HT1080 (cell line): ENCODE measurements at places on chromosomes 2 and 18.

DNA sequence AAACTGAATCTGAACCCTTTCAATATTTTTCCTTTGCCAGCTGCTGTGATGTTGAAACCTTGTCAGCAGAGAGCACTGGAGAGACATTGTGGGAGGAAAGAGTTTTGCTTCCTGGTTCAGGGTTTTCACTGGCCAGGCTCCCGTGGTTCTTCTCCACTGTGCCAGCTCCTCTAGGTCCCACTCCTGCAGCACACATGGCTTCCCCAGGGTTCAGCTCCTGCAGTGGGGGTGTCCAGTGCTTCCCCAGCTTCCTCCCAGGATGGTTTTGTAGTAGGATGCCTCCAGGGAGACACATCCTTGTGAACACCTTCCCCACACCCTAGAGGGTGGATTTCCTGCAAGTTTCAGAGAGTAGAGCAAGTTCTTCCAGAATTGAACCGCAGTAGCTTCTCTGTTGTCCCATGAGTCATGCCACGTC lies 24.0 kb upstream of the SULT1C3 start:
- peak; percentile 66 for DNase-seq

- peak; percentile 41 for DNase-seq
Observed at GRCh38 chr2:166765141-166765540, 123.1 kb upstream of the XIRP2 start.

DNA sequence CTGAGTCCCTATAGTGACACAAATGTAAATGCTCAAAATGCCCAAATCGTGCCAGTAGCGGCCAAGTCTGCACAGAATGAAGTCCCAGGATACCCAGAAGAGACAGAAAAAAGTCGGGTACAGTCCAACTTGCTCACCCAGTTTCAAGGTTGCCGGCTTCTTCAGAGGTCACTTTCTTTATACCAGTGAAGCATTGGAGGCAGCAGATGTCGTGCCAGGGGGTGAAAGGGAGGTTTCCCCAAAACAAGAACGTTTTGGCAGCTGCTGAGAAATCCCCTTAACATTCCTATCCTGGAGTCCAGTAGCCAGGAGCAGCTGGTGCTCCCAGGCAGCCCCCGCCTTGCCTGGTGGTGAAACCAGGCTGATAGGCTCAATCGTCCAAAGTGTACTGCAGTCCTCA lies 58.1 kb upstream of the MCFD2 start:
- DNase-seq = no peak

- DNase-seq = peak; percentile 11
Observed at GRCh38 chr2:232239951-232240681, 138.4 kb upstream of the ALPP start.

GRCh38 chr2:154375579-154375931 lies 322.9 kb upstream of the KCNJ3 start:
- peak; percentile 58 for DNase-seq

DNA sequence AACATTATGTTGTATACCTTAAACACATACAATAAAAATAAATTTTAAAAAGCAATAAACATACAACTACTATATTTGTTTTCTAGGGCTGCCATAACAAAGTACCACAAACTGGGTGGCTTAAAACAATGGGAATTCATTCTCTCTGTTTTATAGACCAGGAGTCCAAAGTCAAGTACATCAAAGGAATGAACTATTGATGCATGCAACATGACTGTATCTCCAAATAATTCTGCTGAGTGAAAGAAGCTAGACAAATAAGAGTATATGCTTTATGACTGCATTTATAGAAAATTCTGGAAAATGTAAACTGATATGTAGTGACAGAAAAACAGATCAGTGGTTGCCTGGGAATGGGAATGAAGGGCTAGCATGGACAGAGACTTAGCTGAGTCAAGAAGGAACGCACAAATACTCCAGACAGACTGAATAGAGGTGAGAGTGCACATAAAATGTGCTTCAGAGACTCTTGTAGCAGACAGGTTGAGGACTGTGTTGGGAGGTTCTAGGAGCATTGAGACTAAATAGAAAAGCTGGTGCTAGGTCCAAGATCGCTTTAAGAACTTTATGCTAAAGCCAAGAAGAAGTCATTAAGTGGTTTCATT lies 11.0 kb upstream of the PLA2R1 start:
- DNase-seq = no peak

- no peak for DNase-seq
Observed at GRCh38 chr2:190627448-190628412, 21.2 kb upstream of the NAB1 start.

DNA sequence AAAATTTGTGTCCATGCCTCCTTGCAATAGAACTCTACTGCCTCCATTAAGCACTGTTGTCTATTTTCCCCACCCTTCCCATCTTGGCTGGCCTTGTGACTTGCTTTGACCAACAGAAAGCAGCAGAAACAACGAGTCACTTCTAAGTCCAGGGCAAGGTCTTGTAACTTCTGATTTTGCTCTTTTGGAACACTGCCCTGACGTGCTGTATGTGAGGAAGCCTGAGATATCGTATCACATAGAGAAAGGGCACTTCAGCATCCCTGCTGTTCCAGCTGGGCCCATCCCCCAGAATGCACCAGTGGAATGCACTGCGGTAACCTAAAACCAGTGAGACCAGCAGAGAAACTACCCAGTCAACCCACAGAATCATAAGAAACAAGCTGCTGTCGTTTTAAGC lies 28.1 kb downstream of the NCKAP1 start:
- peak; percentile 55 for DNase-seq

DNA sequence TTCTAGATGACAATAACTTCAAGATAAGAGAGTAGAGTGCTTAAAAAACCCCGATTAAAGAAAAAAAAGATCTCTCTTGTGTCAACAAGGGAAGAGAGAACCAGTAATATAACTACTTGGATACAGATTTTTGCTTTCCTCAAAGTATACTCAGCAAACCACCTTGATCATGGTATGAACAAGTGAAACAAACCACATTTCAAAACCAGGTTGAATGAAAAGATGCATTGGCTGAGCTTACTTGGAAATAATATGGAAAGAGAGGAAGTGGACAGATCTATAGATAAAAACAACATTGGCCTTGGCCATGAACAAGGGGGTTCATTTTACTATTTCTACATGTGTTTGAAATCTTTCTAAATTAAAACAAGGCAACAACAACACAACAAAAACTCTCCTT lies 50.1 kb downstream of the ATP8B1 start:
- no peak for DNase-seq

DNA sequence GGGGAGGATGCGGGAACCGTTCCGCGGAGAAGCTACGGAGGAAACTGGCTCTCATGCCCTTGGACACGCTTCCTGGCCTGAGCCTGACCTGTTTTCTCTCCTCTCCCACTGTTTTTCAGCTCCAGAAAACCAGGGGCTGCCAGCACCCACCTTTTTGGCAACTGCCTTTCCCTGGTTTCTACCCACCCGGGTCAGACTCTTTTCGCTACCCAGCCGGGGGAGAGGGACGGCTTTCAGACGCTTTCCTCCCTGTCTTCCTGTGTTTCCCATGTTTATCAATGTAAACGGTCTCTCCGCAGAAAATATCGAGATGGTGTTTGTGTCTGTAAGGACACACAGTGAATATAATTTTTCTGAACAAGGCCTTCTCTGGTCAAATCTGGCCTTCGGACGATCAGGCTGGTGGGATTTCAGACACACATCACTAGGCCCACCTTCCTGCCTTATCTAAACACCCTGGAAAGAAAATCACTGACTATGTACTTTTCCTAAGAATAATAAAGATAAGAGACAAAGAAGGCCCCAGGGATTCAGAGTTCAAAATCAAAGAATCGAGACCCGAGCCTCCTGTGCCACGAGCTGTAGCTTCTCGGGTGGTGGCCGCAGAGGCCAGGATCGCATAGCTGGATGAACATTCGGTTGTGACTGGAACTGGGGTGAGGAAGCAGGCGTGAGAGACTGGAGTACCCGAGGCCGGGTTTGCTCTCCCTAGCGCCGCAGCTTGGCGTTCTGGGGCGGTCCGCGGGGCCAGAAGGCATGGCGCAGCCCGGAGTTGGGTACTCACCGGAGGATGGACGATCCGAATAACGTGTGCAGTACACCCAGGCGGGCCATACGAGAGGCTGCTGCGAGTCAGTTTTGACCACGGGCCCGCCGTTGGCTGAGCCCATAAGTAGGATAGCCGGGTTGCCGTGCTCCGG lies 1.7 kb downstream of the EN1 start:
- no peak for DNase-seq

DNA sequence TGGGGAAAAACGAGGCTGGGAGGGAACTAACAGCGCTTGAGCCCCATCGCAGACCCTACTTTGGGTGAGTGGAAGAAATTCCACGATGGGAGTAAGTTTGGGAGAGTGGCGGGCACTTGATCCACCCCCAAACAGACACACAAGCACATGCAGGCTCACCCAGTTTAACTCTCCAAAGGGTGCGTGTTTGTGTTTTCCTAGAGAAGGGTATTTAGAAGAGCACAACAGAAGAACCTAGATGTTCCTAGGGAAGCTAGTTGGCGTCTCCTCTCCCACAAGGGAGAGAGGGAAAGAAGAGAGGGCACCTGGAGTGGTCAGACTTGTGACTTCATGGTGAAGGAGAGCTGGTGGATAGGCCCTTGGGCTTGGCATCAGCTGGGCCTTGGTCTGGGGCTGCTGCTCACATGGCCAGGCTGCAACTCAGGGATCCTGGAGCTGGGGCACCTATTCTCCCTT lies 3.2 kb downstream of the GATA6 start:
- no peak for DNase-seq

GRCh38 chr18:47735041-47735702 lies 195.3 kb downstream of the SMAD2 start:
- no peak for DNase-seq

GRCh38 chr2:169509298-169509885 lies at the start of gene KLHL41:
KLHL41 (plus strand) TSS chr2:169509702; CDS start chr2:169509779, 77 bp downstream.
- DNase-seq = no peak

DNA sequence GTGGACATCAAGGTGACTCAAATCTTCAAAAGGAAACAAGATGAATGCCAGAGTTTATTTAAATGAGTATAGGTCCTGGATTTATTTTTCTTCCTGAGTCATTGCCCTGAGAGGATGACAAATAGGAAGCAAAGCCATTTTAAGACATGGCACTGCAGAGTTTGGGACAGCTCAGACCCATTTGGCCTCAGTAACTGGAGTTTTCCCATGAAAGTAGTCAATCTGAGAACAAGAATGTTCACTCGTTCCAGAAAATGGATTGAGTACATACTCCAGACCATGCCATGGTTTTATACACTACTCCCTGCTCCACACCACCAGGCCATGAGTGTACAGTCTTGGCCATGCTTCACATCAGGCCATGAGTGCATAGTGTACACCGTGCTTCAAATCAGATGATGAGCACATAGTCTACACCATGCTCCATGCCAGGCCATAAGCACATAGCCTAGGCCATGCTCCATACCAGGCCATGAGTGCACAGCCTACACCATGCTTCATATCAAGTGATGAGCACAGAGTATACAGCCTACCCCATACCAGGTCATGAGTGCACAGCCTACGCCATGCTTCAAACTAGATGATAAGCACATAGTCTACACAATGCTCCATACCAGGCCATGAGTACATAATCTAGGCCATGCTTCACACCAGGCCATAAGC lies 202.4 kb downstream of the FBXO15 start:
- DNase-seq = peak; percentile 72
